Ecto neural progenitor cell (in vitro differentiated cells): ENCODE measurements at places on chromosomes 16 and 17.

DNA sequence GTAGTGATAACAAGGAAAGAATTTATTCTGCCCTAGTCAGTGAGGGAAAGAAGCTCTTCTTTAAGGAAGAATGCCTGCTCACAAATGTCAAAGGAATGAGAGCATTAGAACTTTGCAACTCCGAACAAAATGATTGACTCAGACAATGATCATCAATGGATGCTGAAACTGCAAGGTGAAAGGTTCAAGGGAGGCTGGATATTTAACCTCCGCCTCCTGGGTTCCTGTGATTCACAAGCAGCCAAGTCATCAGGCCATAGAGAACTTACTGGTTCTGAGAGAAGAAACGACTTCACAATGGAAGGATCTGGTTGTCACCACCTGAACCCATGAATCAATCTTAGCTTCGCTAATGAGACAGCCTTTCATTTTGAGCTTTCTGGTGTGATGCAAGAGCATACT, 16.0 kb upstream of the SCNN1B start:
- no peak for DNase-seq

DNA sequence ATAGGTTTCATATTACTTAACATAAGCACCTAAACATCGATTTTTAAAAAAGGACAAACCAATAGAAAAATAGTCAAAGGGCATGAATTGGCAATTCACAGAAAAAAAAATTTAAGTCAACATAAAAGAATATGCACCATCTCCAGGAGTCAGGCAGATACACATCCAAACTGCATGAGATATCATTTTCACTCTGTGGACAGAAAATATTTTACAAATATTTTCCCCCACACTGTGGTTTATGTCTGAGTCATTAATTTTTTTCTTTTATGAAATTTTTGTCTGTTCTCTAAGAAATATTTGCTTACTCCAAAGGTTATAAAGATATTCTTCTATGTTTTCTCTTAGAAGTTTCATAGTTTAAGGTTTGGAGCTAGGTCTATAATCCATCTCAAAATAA, 74.4 kb upstream of the DNAH17 start:
- DNase-seq, result no peak

DNA sequence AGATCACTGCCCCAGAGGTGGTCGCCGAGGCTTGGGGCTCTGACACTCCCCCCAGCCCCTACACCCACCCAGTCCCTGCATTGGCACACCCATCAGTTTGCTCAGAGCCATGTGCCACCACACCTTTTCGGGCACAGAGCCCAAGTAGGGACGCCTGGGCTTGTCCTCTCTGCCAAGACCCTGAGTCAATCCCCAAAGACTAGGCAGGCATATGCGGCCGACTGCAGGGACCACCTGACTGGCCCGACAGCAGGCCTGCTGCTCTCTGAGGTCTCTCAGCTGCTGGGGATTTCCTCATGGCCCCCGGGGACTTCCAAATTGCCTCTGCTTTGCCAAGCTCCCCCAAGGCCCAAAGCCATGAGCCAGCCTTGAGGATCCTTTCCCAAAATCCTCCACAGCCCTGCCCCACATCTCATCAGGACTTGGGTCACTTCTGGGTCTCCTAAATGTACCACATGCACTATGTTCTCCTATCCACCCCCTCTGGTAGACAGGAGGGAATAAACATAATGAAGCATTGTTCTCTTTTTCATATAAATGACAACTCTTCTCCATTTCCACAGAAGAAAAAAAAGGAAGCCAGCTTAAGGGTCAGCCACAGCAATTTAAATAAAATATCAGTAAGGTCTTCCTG, 30.6 kb downstream of the MYO18A start:
- DNase-seq, result peak; percentile 63

GRCh38 chr17:56114469-56114868, 38.8 kb upstream of the ANKFN1 start:
- no peak for DNase-seq

DNA sequence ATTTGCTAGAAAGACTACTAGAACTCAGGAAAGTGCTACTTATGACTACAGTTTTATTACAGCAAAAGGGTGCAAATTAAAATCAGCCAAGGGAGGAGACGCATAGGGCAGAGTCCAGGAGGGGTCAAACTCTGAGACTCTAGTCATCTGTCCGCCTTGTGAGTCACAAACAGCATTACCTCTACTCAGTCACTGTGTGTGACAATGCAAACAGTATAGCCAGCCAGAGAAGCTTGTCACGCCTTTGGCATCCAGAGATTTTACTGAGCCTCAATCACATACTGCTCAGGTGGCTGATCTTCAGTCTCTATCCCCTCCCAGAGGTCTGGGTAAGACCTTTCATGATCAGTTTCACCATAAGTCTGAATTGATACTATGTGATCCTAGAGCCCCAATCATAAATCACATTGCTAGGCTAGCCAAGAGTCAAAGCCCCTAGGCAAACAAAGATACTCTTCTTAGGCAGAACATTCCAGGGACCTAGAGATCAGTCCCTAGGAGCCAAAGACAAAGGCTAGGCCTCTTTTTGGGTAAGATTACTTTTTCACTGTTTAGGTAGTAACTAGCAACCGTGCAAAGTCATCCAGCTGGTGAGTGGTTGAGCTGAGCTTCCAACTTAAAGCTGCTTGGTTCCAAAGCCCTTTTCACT, 48.8 kb upstream of the CLEC19A start:
- no peak for DNase-seq

GRCh38 chr17:69267219-69267618, 38.6 kb upstream of the ABCA10 start:
- DNase-seq, result no peak

DNA sequence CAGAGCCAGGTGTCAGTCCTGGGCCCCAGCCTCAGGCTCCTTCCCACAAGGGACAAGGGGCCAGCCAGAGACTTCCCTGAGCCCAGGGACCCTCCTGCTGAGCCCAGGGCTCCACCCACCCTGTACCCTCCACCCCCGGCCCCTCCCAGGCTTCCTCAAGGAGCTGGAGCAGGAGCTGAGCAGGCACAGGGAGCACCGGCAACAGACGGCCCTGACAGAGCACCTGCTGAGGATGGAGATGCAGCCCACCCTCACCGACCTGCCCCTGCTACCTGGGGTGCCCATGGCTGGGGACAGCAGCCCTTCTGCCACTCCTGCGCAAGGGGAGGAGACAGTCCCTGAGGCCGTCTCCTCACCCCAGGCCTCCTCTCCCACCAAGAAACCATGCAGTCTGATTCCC, 4.5 kb downstream of the SCRN2 start:
- no peak for DNase-seq

GRCh38 chr17:72064606-72065193, 56.1 kb upstream of the SOX9 start:
- no peak for DNase-seq

DNA sequence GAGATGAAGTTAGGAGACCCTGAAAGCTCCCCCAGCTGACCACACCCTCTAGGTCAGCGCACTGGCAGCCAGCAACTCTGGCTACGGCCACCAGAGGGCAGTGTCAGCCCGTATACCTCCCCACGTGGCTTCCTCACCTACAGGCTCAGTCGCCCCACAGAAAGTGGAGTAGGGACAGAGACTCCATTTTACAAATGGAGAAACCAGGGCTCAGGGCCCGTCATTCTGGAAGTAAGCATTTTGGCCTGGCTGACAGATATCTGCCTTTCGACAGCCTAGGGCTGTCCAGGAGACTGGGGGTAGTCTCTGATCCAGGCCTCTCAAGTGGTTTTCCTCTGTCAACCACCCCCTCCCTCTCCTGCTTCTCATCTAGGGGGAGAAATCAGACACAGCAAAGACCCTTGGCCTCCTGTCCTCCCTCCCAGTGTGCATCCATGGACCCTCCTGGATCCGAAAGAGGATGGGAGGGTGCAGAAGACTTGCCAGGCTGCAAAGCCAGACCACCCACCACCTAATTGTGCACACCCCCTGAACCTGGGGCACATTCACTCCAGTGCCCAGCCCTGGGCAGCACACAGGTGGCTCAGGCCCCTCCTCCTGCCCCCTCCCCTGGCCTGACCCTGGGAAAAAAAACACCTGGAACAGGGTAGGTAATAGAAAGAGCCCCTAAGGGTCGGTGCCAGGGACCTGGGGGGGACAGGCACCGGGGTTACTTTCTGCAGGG, 3.8 kb upstream of the HAP1 start:
- peak; percentile 96 for DNase-seq

DNA sequence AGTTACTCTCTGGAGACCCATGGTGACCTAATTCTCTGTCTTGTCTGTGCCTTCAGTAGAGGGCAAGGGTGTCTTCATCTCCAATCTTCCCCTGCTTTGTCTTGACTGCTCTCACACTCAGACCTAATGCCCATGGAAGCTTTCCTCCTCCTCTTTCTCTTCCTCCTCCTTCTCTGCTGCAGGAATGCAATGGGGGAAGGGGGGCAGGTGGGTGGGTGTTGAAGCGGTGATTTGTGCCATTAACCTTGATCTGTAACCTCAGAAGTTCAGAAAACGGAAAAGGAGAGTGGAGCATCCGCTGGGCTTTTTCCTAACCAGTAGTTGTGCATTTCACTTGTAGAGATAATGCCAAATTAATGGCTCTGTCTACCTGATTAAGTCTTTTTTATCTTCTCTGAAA, 172.3 kb upstream of the CDH11 start:
- no peak for DNase-seq
